ENCODE measurements at places on chromosomes 7 and 10.

DNA sequence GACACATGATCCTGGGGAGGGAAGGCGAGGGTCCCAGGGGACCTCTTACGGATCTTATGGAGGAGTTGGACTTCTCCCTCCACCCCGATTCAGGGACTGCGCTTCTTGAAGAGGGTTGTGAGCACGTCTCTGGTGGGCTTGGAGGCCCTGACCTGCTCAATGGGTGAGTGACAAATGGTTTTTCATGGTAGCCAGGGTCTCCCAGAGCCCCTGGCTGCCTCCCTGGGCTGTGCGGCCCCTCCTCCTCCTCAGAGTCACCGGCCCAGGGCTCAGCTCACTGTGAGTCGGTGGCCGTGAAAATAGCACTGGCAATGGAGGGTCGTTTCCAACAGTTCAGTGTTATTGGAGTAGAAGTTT is 26.6 kb downstream of the INPP5A start:
- DNase-seq: no peak

DNA sequence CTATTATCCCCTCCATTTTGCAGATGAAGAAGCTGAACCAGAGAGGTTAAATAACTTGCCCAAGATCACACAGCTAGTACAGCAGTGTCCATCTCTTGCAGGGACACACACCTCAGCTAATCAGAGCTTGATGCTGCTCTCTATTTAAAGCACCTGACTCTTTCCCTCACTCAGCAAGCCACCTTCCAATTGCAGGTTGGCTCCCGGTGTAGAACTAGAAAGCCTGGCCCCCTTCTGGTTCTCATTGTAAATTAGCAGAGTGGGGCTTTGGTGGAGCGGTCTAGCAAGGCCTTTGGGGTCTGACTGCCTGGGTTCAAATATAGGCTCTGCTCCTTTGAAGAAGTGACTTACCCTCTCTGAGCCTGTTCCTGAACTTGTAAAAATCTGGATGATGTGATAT is 176.4 kb downstream of the NEURL1 start:
- DNase-seq: no peak

GRCh38 chr10:44864051-44864450 is 47.1 kb upstream of the TMEM72 start:
- no peak for DNase-seq

- no peak for DNase-seq
Observed at GRCh38 chr7:6590645-6591110, 857 bp downstream of the INTS15 start.

GRCh38 chr10:96255549-96256333 is 15.6 kb downstream of the BLNK start:
- DNase-seq: no peak
